Dermis blood vessel endothelial cell (primary cell): ENCODE measurements at places on chromosomes 2 and 18. TPM values are rescaled to one million over a fixed set of nuclear protein-coding genes. Genes with fewer than 3 reads are reported as not detected.
A peak's percentile ranks its signal among the peaks of the same experiment; 100 is the strongest.

The DNAJC5G gene
- 0.93 and 2.7 TPM in 2 replicates for total RNA-seq

DNA sequence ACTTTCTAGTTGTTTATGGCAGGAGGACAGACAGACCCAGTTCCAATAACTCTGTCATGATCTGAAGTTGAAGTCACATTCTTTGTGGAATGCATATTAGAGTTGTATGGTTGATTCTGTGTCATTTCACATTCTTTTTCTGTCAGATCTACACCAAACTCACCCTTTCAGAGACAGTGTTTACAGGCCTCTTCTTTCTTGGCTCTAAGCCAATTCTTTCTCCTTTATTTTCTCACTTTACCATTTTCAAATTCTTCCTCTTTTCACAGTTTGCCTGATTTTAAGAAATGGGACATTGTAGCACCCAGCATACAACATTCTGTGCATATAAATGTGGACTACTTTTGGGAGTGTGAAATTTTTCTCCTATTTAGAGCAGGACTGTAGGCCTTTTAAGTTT, 103.7 kb downstream of the CCDC85A start:
- no peak for DNase-seq

DNA sequence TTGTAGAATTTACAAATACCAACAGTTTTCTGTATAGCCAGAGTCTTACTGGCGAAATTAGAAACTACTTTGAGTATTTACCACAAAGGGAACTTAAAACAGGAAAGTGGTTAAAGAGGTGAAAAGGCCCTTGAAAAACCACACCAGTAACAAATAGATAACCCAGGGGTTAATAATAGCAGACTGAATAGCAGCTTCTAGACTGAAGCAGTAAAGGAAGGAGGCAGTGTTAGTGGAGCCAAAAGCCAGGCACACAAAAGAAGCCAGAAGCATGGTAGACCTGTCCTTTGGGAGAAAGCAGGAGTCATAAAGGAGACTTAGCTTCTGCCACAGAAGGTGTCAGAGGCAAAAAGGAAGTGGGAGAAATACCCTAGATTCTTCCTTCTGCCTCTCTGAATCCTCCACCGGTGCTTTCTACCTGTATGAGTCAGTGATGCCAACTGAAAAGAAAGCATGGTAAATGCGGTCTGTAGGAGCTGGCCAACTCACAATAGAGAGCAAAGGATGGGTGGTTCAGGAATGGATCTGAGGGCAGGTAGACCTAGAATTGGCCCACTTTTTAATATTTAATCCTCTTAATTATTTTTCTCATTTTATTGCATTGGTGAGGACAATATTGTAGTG, 97.3 kb downstream of the ARL6IP6 start:
- no peak for DNase-seq

The CIB4 gene
- total RNA-seq, result not detected in 2 replicates

DNA sequence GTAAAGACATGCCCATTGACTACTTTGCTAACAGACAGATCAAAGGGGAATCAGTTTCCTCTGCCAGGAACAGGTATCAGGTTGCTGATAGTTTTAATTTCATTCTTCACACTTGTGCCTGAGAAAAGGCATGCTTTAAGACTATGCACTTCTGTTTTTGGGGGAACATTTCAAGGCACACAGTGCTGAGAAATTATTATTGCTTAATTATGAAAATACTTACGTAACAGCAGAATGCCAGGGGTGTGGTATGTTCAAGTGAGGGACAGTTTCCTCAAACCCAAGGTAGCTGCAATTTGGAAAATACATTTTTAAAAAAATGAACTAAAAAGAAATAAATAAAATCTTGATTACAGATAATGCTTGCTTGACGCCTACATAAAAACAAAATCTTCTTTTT, 1746.1 kb upstream of the PIK3C3 start:
- DNase-seq, result no peak

GRCh38 chr18:76167410-76167809, 327.6 kb downstream of the ZNF516 start:
- DNase-seq, result no peak

- no peak for DNase-seq
Measured at GRCh38 chr2:225033440-225034318, 8.6 kb downstream of the DOCK10 start.

DNA sequence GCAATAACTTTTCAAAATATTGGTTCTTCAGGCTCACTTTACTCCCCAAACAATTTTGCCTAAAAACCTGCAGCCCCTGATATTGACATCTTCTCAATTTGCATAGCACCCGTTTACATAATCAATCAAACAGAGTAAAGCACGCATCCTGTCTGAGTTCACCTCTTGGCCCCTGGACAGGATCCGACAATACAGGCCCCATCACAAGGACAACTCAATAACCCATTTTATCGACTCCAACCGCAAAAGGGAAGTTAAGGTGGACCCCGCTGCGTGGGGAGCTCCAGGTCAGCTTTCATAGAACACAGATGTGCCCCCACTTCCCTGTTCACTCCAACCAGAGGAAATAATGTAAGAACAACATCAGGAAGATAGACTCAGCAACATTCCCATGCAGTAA, 44.7 kb downstream of the TTC32 start:
- DNase-seq, result peak; percentile 25

DNA sequence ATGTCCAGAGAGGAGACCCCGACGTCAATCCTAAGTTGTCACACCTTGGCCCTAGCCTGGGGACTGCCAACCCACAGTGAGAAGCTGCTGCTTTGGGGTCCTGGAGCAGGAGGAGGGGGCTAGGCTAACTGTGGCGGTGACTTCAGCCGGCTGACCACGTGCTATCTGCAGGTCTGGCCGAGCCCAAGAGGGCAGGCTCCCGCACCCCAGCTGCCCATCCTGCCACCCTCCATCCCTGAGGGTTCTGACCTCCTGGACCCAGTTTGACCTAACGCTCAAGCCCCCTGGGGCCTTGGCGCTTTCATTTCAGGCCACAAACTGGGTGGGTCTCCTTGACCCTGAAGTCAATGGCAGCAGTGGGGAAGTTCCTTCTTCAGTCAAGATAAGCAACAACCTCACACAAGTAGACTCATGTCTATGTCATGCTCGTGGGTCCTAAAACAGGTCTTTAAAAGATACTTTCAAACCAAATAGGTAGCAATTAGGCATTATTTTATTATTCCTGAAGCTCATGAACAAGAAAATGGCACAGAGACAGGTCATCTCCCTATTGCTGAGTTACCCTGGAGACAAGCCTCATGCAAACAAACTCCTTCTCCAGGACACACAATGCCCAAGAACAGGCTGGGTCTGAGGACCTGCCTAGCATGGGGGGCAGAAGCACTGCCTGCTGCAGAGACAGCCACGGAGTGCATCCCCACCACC, 2.3 kb downstream of the HES6 start:
- no peak for DNase-seq

DNA sequence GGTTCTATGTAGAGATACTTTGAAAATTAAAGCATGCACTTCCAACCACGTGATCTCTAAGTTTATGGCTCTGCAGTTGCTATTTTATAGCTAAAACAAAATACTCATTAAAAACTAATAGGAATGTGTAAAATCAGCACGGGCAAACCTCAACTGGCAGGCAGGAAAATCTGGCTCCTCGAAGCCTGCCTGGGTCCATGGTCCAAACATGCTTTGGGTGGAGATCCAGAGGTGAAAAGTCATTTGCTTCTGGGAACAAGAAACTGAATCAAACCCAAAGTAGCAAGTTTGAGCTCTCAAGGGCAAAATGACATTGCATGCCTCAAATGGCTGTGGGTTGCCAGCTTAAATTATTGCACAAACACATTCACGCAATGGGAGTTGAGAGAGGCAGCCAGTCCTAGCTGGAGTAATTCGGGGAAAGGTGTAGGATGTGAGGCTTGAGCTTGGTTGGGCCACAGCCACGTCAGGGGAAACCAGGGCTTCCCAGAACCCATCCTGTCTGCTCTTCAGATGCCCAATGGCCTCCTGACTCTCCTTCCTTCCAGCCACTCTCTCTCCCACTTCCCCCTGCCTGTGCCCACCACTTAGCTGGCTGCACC, 75.2 kb upstream of the LCLAT1 start:
- no peak for DNase-seq

GRCh38 chr18:37694516-37694915, 128.9 kb upstream of the CELF4 start:
- DNase-seq, result no peak

The ADD2 gene
- total RNA-seq, result 4.6 and 13.3 TPM in 2 replicates

GRCh38 chr2:54879032-54879431, 155.6 kb downstream of the EML6 start:
- DNase-seq, result no peak

GRCh38 chr18:25534401-25534800, 182.4 kb upstream of the ZNF521 start:
- DNase-seq, result no peak

- DNase-seq, result no peak
Measured at GRCh38 chr2:182384860-182385259, 42.0 kb downstream of the PDE1A start.

DNA sequence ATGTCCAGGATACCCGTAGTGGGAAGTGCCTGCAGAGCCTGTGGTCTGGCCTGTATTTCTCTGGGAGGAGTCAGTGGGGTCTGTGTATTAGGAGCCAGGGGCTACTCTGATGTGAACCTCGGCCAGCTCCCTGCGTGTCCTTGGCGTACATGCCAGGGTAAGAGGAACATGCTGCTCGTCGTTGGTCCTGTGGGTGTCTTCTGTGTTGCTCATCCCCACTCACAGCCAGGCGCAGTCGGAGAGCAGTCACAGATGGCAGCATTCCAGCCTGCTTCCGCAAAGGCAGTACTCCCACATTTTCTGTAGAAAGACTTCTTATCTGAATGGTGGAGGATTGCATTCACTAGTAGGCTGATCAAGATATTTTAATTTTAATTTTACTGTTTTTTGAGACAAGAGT, 84.9 kb downstream of the DGKD start:
- no peak for DNase-seq

- DNase-seq, result no peak
Measured at GRCh38 chr2:99900556-99900955, 241.8 kb downstream of the AFF3 start.

GRCh38 chr2:70161069-70161534, 29.7 kb downstream of the C2orf42 start:
- peak; percentile 36 for DNase-seq

- DNase-seq, result no peak
Measured at GRCh38 chr2:86056590-86057331, 48.9 kb downstream of the POLR1A start.

DNA sequence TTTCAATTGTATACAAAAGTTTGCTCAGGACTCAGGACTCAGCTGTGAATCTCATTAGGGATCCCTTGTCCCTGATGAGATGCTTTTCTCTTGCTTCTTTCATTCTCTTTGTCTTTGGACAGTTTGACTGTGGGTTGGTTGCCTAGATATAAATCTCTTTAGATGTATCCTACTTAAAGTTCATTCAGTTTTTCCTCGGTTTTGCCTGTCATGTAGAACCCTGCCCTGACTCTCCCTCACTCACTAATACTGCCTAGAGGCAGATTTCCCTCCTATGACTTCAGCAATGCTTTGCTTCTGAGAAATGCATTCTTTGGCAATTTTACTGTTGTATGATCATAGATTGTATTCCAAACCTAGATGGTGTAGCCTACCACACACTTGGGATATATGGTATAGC, 421.4 kb upstream of the TCF4 start:
- DNase-seq, result no peak

The C2orf68 gene
- total RNA-seq, result 16.9 and 24.7 TPM in 2 replicates

The XDH gene
- total RNA-seq, result not detected in 2 replicates

- no peak for DNase-seq
Measured at GRCh38 chr2:234391625-234392024, 105.3 kb downstream of the ARL4C start.

- no peak for DNase-seq
Measured at GRCh38 chr2:233705911-233706506, 6.7 kb upstream of the UGT1A5 start.

The ZNF804A gene
- total RNA-seq, result 0.05 TPM in 1 of 2 replicates, not detected in the other

DNA sequence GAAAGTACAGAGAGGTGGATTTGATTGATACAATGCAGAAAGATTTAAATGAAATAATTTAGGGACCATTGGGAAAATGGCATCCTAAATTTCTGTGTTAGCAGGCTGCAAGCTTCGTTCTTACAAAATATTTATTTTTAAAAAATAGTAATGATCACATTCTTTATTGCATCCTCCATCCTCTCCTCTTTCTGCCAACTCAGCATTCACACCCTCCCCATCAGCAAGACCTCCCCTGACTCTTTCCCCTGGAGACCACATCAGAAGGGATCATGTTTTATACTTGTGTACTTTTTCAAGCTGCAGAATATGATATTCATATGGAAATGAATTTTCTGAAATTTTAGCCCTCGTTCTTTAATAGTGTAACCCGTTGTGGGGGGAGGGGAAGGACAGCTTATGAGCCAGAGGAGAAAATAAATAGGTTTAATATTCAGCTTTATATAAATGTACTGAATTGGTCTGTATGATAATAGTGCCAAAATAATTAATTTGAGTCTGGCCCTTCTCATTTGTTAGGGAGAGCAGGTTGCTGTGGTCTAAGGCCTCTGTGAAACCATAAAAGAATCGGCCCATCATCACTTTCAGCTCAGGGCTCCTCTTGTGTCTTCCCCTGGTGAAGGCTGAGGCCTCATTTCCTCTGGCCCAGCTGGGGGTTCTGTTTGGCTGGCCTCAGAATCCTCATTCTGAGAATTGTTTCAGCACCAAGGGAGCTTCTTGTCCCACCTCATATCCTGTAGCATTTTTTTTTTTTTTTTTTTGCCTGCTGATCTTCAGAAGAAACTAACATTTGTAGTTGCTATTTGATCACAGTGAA, 330.8 kb downstream of the TXNL1 start:
- DNase-seq, result no peak

GRCh38 chr2:150230004-150230403, 257.5 kb downstream of the RND3 start:
- DNase-seq, result no peak

GRCh38 chr2:590214-591175, 86.7 kb downstream of the TMEM18 start:
- no peak for DNase-seq
